ENCODE measurements at places on chromosomes 2 and 18.

- DNase-seq = no peak
These were observed 165.4 kb downstream of the MYCN start for GRCh38 chr2:16105669-16106281.

DNA sequence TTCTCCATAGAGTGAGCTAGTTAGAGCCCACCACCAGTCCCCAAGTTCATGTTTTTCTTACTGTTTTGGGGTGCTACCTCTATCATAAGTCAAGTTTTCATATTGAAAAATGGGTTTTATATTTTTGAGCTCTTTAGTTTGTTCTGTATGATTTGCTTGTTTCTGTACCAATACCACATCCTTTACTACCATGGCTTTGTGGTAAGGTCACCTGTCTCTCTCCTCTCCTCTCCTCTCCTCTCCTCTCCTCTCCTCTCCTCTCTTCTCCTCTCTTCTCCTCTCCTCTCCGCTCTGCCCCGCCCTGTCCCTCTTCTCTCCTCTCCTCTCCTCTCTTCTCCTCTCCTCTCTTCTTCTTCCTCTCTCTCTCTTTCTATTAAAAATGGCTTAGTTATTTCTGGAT, 22.1 kb upstream of the LBH start:
- no peak for DNase-seq

- no peak for DNase-seq
These were observed 184.5 kb downstream of the MTX2 start for GRCh38 chr2:176453784-176454183.

GRCh38 chr2:20348542-20348941, 2.1 kb downstream of the PUM2 start:
- DNase-seq = no peak

DNA sequence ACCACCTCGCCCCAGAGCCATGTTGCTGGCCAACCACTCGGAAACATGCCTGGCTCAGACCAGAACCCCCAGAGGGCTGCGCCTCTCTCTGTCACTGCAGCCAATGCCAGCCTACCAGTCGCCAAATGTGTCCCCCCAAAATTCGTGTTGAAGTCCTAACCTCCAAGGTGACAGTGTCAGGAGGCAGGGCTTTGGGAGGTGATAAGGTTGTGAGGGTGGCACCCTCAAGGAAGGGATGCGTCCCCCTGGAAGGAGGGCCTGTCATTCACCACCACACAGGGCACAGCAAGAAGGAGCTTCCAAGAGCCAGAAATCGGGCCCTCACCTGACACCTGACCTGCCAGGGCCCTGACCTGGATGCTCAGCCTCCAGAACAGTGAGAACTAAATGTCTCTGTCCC, 291.9 kb upstream of the SALL3 start:
- DNase-seq = no peak

DNA sequence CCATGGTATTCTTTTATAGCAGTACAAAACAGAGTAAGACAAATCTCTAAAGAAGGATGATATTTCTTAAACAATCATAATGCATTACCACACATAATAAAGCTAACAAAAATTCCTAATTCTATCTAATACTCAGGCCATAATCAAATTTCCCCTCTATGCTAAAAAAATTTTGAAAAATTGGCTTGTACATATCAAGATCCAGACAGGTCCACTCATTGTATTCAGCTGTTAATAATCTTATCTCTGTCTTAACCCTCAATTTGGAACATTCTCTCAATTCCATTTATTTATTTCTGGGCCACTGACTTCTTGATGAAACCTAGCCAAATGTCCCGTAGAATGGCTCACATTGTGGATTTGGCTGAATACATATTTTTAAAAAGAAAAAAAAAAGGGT, 59.1 kb upstream of the PAX3 start:
- no peak for DNase-seq
